ENCODE measurements at places on chromosomes 6 and 20.

DNA sequence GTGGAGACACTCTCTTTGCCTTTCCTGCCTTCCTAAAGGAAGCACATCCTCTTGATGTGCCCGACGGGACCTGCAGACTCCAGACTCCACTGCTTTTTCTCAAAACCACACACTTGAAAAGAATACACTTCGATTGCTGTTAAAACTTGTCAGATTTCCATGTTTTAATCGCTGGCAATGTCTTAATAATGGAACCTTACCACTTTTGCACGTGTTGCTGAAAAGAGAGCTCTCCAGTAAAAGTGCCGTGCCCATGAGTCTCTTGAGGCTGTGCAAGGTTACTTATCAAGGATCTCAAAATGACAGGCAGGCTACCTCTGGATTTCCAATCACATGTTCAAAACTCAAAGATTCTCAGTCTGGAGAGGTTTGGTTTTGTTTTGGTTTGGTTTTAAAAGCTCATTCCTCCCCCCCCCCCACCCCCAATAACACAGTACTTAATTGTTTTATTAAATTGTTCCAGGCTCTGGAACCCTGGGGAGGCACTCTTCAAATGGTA lies 12.0 kb upstream of the TFAP2A start:
- no peak for DNase-seq

- no peak for DNase-seq
Measured at GRCh38 chr20:830011-830521, 3.4 kb upstream of the FAM110A start.

GRCh38 chr6:133079901-133080300 lies 161.3 kb upstream of the EYA4 start:
- DNase-seq = no peak

DNA sequence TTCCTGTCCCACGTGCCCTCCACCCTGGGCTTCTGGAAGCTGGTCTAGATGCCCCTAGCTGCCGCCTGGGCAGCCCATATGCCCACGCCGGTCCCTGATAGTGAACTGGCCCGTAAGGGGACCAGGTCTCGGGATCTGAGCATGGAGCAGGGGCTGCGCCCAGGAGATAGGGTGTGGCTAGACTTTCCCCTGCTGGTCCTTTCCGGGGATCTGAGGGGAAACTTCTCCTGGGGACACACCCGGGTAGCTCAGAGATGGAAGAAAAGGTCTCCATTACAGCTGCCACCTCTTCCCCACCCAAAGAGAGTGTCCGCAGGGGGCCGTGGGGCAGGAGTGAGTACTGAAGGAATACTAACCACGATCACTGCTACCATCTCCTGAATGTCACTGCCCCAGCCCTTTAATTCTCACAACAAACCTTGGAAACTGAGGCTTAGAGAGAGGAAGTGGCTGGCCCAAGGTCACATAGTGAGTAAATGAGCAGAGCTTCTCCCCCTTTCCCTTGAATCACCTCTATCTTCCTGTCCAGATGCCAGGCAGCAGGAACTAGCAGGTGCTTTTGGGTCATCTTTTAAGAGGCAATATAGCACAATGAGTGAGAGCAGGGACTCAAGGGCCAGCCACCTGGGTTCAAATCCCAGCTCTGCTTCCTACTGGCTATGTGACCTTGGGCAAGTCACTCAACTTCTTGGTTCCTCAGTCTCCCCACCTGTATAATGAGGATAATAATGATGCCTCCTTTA lies 11.8 kb upstream of the CCN5 start:
- DNase-seq = no peak

DNA sequence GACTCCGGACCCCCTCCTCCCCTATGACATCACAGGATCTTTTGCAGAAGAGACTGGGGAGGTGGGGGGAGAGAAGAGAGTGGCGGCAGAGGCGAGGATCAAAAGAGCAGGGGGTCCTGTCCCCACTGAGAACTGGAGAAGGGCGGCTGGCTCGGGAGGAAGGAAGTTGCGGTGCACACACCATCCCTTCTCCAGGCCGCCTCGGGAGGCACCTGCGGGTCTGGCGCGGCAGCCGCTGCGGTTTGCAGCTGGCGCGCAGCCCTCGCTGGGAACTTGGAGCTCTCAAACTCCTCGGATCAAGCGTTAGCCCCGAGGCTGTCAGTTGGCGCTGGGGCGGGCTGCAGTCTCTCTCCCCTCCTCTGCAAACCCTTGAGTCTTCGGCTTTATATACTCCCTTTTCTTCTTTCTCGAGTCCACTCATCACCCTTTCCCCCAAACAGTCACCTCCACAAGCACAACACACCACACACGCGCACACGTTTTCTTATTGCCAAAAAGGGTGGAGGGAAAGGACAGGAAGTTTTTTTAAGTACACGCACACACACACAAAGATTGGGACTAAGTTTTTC lies 180.7 kb downstream of the TBXT start:
- DNase-seq = no peak

GRCh38 chr20:61497029-61497627 lies 245.1 kb downstream of the CDH4 start:
- DNase-seq = no peak

- DNase-seq = no peak
Measured at GRCh38 chr20:10848810-10849370, 175.1 kb upstream of the JAG1 start.

DNA sequence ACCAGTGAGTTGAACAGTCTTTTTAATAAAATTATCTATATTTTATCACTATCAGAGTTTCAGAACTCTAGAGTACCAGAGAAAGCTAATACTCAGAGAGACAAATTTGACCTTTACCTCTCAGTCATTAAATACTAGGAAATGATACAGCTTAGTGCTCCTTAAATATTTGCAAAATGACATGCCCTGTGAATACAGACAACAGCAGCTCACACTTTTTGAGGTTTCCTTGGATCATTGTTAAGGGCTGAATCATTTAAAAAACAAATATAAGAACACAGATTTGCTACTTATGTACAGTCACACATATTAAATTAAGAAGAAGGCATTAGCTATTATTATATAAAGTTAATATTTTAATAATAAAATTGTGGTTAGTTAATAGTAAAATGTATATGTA lies 1158.7 kb upstream of the EYS start:
- no peak for DNase-seq

- no peak for DNase-seq
Measured at GRCh38 chr20:36836591-36837269, 39.2 kb upstream of the TLDC2 start.

DNA sequence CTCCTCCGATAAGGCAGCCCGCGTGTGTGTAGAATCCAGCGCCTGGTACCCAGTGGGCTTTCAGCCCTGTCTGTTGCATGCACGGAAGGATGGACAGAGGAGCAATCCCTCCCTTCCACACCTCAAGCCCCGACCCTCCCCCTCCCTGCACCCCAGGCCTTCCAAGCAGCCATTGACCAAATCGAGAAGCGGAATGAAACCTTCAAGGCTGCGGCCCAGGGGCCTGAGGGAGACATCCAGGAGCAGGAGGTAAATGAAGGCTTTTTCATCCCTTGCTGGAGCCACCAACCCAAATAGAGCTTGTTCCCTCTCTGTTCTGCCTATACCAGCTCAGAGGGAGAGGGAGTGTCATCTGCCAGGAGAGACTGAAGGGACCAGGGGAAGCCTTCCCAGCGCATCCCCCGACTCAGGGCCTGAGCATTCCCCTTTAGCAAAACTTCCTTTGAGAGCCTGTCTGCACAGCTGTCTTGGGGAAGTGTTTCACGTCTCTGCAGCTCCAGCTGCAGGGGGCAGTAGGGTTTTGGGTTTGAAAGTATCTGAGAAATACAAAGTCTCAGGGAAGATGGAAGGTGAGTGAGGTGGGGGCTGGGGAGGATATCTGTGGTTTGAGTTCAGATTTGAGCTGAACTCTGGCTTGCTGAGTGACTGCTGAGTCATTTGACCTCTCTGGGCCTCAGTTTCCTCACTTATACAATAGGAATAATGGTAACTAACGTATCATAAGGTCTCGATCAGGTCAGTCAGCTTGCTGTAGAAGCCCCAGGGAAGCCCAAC lies 16.1 kb downstream of the FGD2 start:
- no peak for DNase-seq

- DNase-seq = no peak
Measured at GRCh38 chr6:135774006-135774405, 77.5 kb upstream of the PDE7B start.

GRCh38 chr6:36730424-36731380 lies 33.1 kb downstream of the RAB44 start:
- DNase-seq = no peak

DNA sequence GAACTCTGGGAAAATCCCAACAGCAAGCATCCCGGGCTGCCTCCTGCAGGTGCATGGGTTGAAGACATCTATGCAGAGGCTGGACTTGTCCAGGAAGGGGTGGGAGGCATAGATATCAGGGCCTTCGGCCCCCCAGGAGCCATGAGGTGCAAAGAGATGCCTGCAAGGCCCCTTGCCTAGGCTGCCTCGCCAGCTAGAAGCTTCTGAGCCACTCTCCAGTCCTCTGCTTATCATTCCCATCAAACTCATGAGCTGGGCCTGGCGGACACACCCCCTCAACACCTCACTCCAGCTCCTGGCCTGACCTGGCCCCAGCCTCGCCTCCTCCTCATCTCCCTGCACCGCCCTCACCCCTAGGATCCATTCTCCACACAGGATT lies 152.4 kb upstream of the PTPN1 start:
- DNase-seq = no peak

DNA sequence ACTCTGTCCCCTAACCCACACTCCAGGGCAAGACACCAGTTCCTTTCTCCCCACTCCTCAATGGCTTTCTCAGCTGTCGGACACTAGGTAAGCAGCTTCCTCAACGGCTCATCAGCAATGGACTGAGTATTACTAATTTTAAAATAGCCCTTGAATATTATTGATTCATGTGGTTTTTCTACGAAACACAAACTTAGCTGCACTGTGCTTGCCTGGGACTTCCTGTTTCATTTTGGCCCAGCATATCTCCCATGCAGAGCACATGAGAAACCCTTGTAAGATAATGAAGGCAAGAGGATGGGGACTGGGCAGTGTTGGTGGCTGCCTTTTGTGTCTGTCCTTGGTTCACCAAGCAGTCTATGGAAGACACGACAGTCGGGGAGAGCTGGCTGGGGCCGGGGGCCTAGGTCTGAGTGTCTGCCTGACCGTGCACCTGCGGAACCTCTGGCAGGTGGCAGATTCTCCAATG lies 48.9 kb downstream of the RNASET2 start:
- DNase-seq = no peak

GRCh38 chr20:22403632-22404361 lies 180.6 kb downstream of the FOXA2 start:
- DNase-seq = no peak

- no peak for DNase-seq
Measured at GRCh38 chr6:65922049-65922448, 215.0 kb upstream of the EYS start.

GRCh38 chr20:38790200-38791053 lies 15.1 kb upstream of the PPP1R16B start:
- peak; percentile 76 for DNase-seq

DNA sequence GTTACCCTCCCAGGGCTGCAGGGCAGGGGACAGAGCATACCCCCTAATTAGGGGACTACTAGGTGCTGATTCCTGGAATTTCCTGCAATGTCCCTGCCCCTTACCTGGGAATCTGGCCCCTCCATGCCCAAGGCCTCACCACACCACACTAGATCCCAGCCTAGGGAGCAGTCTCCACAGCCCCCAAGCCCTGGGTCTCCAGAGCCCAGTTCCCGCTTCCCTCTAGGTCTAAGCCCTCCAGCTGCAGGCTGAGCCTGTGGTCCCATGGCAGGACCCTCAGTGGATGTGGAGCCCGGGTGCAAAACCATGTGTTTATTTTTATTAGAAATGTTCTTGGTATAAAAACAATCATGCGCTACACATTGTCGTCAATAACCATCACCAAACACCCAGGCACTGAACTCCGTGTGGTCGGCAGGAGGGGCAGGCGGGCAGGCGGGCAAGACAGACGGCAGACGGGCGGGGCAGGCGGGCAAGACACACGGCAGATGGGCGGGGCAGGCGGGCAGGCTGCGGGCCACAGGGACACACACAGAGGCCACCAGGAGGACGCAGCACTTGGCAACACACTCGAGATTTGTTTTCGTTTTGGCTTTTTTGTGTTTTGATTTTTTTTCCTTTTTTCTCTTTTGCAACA lies 124.2 kb downstream of the GRM4 start:
- DNase-seq = peak; percentile 42

GRCh38 chr6:2959909-2960719 lies 11.3 kb downstream of the SERPINB6 start:
- no peak for DNase-seq

GRCh38 chr6:157711060-157711459 lies 112.0 kb upstream of the SNX9 start:
- no peak for DNase-seq

DNA sequence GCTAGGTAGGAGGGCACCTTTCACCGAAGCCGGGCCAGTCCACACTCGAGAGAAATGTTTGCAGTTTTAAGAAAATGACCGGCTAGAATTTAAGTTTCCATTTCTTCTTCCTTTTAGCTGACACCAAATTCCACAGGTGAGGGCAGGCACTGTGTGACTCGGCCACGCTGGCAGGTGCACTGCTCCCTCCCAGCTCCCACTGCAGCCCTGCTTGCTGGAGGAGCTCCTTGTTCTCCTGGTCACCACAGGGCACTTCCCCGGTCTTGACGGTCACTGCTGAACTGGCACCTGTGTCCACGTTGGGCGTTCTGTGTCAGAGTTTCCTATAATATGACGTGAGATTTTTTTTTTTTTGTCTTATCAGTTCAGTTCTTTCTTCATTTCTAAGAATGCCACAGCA lies 3.6 kb upstream of the KIF25 start:
- no peak for DNase-seq

DNA sequence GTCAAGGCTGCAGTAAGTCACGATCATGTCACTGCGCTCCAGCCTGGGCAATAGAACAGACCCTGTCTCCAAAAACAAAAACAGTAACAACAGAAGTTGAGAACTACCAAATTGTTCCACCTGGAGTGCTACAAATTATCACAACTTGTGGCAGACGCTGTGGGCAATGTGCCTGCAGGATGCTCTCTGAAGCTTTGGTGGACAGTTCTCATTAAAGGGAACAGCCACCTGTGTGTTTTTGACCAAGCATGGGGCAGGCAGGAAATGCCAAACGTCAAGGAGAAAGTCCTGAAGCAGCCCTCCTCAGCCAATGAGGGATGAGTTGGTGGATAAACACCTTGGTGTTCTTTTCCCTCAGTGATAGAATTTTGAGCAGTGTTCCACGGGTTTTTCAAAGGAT lies 15.8 kb downstream of the COX4I2 start:
- DNase-seq = no peak

DNA sequence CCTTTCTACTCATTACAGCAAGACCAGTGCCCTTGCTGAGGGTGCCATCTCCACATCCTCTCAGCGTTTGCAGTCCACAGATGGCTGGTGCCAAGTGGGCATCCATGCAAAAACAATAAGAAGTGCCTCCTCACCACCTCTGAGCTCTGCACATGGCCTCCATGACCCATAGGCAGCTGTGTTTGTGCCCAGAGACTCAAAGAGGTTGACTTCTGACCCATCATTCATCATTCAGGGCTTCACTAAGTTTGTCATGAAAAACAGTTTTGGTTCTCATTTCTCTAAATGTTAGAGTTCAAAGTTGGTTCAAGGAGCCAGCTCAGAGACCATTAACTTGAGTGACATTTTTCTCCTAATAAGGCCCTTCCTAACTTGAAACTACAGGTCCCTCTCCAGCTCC lies 512.6 kb upstream of the MAP3K7 start:
- no peak for DNase-seq
